ENCODE measurements at places on chromosomes 12 and 14.
A peak's percentile ranks its signal among the peaks of the same experiment; 100 is the strongest.

GRCh38 chr12:53601296-53601847 is 24.8 kb downstream of the ATF7 start:
- DNase-seq: no peak

DNA sequence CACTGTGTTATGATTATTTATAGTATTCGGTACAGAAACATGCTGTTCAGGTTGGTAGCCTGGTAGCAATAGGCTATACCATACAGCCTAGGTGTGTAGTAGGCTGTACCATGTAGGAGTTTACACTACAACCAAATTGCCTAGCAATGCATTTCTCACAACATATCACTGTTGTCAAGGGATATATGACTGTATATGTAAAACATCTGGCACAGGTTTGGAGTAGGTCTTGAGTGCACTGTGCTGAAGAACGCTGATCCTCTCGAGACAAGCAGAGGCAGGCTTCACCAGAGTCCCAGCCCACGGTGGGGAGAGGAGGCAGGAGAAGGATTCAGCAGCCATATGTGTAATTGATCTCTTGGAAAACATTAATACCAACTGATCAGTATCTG is 15.0 kb upstream of the TBX5 start:
- DNase-seq: no peak

- DNase-seq: no peak
Measured at GRCh38 chr14:48876806-48877340, 709.3 kb downstream of the RPS29 start.

DNA sequence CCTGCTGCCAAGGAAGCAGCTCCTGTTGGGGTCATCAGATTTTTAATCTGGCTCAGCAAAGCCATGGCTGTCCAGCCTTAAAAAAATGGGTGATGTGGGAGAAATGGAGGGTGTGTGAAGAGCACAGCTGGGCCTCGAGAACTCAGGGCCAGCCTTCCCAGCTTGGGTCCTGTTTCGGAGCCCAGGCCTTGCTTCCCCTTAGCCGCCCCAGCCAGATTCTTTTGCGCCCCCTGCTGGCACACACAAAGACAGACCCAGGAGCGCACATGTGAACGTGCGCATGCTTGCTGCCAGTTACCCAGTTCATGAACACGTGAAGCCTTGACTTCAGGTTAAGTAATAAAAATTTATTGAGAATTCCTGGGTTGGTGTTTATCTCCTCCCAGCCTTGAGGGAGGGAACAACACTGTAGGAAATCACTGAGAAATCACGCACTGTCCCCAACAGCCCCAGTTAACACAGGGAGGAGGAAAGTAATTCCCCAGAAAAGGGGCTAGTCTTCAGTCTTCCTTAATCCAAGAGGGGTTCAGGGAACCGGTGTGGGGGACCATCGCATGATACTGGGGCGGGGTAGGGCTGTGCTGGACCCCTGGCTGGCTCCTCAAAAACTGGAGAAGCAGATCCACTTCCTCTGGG is 5.3 kb downstream of the PHB2 start:
- DNase-seq: peak; percentile 92

DNA sequence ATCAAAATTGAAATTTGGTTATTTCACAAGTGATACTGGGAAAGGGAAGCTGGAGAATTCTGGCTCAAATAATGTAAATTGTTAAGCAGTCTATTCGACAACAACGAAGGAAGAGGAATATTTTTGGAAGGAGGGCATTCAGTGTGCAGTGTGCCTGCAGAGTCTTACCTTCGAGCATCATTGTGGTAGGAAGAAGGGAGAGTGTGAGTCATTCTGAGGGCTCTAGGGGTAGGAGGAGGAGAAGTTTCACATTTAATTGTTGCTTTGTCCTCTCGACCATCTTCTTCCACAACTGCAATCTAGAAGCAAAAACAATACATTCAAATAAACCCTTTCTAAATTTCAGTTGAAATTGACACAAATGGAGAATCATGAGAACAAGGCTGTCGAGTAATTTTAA is 263.0 kb downstream of the ACSS3 start:
- no peak for DNase-seq

GRCh38 chr12:39199351-39199750 is 243.6 kb downstream of the KIF21A start:
- DNase-seq: no peak

DNA sequence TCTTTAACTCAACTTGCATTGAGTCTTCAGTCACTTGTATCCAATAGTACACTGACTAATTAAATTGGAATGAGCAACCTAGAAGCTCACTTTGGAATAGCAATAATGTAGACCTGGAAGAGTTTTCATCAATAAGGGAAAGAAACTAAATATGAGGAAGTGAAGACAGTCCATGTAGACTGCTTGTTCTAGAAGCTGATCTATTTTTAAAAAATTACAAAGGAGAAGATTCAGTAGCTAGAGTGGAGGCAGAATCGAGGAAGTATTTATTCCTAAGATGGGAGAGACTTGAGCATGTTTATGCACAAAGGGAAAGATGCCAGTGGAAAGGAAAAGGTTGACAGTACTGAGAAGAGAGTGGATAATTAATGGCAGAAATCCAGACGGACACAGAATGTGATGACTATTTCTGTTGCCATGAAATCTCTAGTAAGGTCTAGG is 156.3 kb upstream of the PDE3A start:
- no peak for DNase-seq

DNA sequence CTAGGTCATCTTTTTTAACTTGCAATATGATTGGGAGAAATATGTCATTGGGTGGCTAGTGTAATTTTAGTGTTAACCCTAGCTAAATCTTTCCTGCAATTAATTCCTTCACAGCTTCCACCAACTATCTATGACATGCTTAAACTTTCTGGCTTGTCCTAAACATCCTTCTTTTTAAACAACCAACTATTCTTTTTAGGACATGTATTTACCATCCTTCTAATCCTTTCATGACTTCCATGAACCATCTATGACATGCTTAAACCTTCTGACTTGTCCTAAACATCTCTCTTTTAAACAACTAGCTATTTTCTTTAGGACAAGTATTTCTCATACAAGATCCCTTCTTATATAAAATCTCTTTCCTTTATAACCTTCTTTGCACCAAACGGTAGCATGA is 179.6 kb upstream of the PDZRN4 start:
- DNase-seq: no peak

DNA sequence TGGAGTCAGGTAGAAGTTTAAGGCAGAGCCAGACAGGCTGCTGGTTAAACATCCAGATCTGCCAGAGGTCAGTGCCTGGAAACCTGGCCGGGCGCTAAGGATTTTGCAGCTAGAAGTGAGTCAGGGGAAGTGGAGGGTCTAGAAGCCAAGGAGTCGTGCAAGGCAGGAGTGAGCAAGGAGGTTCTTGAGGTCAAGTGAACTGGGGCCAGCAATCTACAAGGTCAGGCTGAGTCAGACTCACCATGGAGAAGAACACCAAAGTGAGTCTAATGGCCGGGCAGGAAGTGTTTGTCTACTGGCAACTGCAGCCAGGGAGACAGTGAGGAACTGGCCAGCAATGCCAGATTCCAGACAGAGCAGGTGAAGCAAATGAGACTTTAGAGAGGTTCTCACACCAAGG is 628.2 kb downstream of the ETNK1 start:
- no peak for DNase-seq
